Activated T-cell treated with anti-CD3 and anti-CD28 coated beads, Interleukin-2, amount 50 U/mL, for 72 hours (primary cell): ENCODE measurements at places on chromosomes 16 and 17. TPM values are rescaled to one million over a fixed set of nuclear protein-coding genes. Genes with fewer than 3 reads are reported as not detected.
A peak's percentile ranks its signal among the peaks of the same experiment; 100 is the strongest.

DNA sequence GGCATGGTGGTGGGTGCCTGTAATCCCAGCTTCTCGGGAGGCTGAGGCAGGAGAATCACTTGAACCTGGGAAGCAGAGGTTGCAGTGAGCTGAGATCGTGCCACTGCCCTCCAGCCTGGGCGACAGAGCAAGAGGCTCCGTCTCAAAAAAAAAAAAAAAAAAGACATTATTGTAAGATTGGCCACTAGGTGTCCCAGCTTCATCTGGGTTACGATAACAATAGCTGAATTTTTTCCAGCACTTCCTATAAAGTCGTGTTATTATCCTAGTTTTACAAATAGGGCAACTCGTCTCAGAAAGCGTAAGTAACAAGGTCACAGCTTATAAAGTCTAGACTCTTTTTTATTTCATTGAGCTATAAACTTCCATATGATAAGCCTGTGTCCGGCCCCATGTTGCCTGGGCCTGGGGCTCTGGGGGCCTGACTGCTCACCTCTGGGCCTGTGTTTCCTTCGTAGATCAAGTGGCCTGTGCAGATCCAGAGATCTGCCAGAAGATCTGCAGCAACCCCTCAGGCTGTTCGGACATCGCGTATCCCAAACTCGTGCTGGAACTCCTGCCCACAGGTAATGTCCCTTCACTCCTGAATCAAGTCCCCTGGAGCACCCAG, 60.5 kb downstream of the SLC5A11 start:
- no peak for DNase-seq
- no peak overlapping the region for H3K4me3 ChIP-seq
- no peaks in the 10 kb centered on the region for H3K4me1 ChIP-seq
- no peaks in the 10 kb centered on the region for H3K36me3 ChIP-seq
- H3K27ac ChIP-seq, result no peak overlapping the region

GRCh38 chr16:1771188-1771863, at the start of gene NME3:
Gene NME3 (minus strand): TSS chr16:1771543. CDS start chr16:1771534, 9 bp downstream.
- H3K27ac ChIP-seq, result peak within 1 kb of the TSS; percentile 95
- peak within 1 kb of the TSS; percentile 95 for H3K4me3 ChIP-seq
- H3K36me3 ChIP-seq, result peaks cover 4% of the 10 kb centered on the region

The TMC7 gene
- total RNA-seq, result not detected

DNA sequence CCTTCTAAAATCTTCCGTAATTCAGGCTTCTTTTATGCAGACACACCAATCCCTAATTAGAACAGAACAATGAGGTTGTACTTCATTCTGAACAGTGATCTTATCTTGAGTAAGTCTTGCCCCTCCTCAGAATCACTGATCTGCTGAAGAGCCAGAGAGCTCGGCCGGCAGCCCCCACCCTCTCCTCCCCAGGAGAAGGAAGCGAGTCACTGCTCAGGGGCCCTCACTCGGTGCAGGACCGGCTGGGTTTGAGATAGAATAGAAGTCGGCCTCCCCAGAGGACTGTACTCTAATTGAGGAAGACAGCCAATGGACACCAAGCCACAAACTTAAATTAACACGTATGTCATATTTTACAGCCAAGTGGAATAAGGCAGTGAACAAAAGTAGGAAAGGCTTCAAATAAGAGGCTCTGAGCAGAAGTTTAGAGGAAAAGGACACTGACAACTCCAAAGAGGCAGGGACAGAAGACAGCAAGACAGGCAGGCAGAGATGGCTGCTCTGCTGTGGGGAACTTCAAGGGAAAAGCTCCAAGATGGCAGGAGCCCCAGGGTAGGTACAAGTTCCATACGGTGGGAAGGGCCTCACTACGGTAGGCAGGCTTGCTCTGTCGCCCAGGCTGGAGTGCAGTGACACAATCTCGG, 18.6 kb downstream of the CREBBP start:
- H3K4me3 ChIP-seq, result peak overlapping the region; percentile 40
- DNase-seq, result no peak
- no peaks in the 10 kb centered on the region for H3K27me3 ChIP-seq
- H3K4me1 ChIP-seq, result peaks cover 86% of the 10 kb centered on the region

- H3K27me3 ChIP-seq, result no peaks in the 10 kb centered on the region
- no peak overlapping the region for H3K27ac ChIP-seq
- peaks cover 3% of the 10 kb centered on the region for H3K36me3 ChIP-seq
- H3K4me3 ChIP-seq, result peak overlapping the region; percentile 10
- DNase-seq, result no peak
These were observed 5.0 kb downstream of the IGFBP4 start for GRCh38 chr17:40448213-40448638.

The OR3A3 gene
- total RNA-seq, result not detected

The TNFRSF12A gene
- 4.0 TPM for total RNA-seq

DNA sequence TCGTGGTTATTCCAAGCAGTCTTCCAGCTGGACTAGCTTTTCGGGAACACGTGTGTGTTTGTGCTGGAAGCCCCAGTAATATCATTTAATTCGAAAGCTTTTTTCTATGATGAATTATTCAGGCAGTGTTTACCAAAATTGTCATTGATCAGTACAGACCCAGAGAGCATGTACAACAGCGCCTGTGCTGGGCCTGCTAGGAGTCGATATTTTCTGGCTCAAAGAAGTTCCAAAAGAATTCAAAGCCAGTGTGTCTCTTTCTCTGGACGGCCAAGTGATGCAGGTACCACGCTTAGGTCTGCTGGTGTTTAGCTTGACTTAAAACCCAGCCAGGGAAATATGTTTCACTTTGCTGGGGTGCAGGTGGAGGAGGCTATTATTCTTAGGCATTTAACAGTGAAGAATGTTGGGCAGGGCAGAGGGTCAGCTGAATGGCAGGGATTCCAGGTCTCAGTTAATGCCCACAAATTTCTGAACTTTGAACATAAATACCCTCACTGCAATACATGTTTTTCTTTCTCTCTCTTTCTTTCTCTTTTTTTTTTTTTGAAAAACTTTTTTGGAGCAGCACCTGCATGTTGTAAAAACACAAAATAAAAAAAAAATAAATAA, 401.3 kb downstream of the WWOX start:
- no peak overlapping the region for H3K27ac ChIP-seq

GRCh38 chr16:85383836-85384832, 229.0 kb upstream of the GSE1 start:
- no peaks in the 10 kb centered on the region for H3K36me3 ChIP-seq
- H3K4me1 ChIP-seq, result no peaks in the 10 kb centered on the region
- H3K27me3 ChIP-seq, result peaks cover 11% of the 10 kb centered on the region
- no peak for DNase-seq
